WERI-Rb-1 (cell line): ENCODE measurements at places on chromosomes 4 and X.

DNA sequence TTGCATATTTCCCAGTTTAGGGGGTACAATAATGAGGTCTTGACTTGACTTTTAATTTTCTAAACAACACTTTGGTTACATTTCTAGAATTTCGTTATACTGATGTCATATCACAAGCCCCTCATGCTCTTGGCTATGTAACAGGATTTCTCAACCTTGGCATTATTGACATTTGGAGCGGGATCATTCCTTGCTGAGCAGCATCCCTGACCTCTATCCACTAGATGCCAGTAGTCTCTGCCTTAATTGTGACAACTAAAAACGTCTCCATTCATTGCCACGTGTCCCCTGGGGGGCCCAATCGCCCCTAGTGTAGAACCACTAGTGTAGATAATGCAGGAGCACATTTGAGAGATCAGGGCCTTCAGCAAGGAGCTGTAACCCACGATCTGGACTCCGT, 234.2 kb upstream of the MID1 start:
- no peak for DNase-seq

- no peak for DNase-seq
Observed at GRCh38 chrX:36198575-36198974, 279.0 kb downstream of the CFAP47 start.

- DNase-seq = no peak
Observed at GRCh38 chr4:149987330-149988086, 90.7 kb upstream of the DCLK2 start.

GRCh38 chr4:175271010-175271630, 353.0 kb downstream of the ADAM29 start:
- DNase-seq = no peak

- no peak for DNase-seq
Observed at GRCh38 chr4:86946868-86947500, 12.2 kb downstream of the AFF1 start.
